Neuronal stem cell (in vitro differentiated cells): ENCODE measurements at places on chromosomes 16 and 17.

- no peak for DNase-seq
Observed at GRCh38 chr17:16215965-16216316, 607 bp upstream of the NCOR1 start.

- no peak for DNase-seq
Observed at GRCh38 chr17:76820039-76820438, 48.2 kb upstream of the MGAT5B start.

- no peak for DNase-seq
Observed at GRCh38 chr16:56877486-56878182, 12.6 kb downstream of the SLC12A3 start.

DNA sequence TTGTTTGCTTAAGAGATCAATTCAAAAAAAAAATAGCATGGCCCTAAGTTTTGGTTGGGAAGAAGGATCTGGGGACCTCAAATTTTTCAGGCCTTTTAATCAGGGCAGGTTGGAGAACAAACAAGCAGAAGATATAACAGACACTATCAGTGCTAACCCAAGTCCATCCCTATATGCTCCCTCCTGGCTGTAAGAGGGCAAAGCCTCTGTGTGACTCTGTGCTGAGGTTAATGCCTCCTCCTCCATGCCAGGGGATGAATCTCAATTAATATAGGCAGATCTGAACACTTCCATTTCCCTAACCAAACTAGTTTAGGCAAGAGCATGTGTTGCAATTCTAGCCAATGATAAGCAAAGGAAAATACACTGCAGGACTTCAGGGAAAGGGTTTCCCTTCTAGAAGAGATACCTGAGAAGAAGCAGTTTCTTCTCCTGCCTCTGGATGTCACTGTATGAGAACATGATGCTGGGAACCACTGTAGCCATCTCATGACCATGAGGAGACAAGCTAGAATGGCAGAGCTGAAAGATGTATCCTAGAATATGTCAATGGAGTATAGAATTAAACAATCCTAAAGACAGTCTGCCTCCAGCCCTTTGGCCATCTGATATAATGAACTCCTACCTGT, 76.0 kb downstream of the CHD9NB start:
- DNase-seq = no peak

GRCh38 chr16:77408607-77409006, 26.2 kb downstream of the ADAMTS18 start:
- no peak for DNase-seq

DNA sequence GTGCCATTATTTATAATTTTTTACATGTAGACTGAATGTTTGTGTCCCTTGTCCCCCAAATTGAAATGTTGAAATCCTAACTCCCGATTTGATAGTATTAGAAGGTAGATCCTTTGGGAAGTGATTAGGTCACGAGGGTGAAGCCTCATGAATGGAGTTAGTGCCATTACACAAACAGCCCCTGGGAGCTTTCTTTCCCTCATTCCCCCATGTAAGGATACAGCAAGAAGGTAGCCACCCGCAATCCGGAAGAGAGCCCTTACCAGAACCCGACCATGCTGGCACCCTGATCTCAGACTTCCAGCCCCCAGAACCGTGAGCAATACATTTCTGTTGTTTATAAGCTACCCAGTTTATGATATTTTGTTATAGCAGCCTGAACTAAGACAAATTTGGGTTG, 143.2 kb downstream of the NPIPB5 start:
- no peak for DNase-seq

- DNase-seq = no peak
Observed at GRCh38 chr16:3754081-3754703, 36.9 kb upstream of the TRAP1 start.

DNA sequence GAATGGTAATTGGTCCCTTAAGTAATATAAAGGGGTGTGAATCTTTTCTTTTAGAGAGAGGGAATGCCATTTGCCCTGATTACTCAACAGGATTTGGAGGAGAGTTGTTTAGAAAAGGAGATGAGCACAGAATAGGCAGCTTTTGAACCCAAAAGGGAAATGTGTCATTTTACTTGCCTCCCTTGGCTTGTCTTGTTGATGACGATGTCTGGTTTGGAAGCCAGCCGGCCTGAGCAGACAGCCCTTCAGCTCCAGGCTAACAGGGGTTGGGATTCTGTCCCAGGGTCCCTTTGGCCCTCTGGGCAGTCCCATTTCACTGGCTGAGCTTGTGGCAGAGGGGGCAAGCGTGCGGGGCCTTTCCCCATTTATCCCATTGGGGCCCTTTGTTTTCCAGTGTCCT, 22.3 kb upstream of the PRKAR1A start:
- DNase-seq = no peak

DNA sequence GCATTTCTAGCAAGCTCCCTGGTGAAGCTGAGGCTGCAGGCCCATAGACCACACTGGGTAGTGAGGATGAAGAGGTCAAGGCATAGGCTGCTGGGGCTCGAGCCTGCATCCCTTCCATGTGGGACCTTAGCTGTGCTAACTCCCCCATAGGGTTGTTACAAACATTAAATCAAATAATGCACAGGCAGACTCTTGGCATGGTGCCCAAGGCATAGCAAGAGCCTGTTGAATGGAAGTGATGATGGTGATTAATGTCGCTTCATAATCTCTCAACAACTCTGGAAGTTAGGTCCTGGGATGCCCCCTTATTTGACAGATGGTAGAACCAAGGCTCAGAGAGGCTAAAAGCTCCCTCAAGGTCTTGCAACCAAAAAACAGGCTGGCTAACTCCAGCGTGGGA, 283.9 kb upstream of the EEF2KMT start:
- DNase-seq = no peak

DNA sequence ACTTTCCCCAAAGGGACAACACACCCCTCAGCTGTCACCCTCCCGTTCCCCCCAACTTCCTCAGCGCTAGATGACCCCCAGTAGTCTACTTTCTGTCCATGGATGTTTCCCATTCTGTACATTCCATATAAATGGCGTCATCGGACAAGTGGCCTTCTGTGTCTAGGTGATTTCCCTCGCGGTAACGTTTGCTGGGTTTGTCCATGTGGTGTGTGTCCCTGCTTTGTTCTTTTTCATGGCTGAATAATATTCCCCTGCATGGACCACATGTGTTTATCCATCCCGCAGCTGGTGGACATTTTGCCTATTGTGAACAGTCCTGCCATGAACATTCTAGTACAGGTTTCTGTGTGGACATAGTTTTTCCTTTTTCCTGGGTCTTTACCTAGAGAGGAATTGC, 7.3 kb upstream of the TEDC2 start:
- DNase-seq = no peak

DNA sequence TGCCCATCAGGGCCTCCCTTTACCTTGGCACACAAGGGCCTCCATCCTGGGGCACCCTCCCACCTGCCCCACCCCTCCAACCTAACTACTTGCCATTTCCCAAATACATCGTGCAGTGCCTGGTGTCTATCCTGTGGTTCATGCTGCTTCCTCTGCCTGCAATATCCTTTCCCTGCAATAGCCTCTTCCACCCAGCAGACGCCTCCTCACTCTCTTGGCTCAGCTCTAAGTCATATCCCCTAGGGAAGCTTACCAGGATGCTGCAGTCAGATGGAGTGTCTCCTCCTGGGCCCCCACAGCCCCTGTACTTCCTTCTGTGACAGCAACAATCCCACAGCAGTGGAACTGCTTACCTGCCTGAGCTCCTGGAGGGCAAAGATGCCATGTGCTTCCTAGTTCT, 36.7 kb downstream of the CCDC182 start:
- DNase-seq = no peak

GRCh38 chr17:41781404-41782110, 5.0 kb downstream of the JUP start:
- no peak for DNase-seq

- no peak for DNase-seq
Observed at GRCh38 chr17:77632619-77633018, 325.9 kb upstream of the TNRC6C start.

DNA sequence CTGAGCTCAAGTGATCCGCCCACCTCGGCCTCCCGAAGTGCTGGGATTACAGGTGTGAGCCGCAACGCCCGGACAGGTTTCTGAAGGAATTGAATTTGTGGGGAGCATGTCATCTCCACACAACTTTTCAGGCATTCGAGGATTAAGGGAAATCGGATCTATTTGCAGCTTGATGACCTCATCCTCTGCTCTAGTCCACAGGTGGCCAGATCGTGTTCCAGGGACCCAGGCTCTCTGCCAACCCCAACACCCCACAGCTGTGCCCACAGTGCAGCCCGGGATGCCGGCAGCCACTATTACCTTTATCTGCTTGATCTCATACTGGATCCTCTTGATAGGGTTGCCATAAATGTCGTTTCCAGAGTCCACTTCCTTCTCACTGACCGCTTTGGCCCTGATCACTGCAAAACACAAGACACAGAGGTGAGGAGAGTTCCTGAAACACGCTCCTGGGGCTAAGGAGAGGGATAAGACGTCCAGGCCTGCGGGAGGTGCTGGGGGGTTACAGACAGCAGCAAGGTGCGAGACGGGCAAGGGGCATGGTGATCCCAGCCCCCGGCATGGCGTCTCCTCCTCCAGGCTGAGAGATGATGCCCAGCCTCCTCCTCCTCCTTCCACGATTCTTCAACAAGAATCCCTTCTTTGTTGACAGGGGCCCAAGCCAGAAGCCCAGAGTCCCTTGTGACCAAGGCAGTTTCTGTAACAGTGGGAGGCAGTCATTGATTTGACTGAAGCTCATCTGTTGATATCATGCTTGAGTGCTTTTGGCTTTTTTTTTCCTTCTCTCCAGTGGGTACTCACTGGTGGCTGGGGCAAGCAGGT, 29.3 kb downstream of the CEP295NL start:
- DNase-seq = no peak

- DNase-seq = no peak
Observed at GRCh38 chr16:72530434-72530833, 358.5 kb upstream of the PMFBP1 start.

DNA sequence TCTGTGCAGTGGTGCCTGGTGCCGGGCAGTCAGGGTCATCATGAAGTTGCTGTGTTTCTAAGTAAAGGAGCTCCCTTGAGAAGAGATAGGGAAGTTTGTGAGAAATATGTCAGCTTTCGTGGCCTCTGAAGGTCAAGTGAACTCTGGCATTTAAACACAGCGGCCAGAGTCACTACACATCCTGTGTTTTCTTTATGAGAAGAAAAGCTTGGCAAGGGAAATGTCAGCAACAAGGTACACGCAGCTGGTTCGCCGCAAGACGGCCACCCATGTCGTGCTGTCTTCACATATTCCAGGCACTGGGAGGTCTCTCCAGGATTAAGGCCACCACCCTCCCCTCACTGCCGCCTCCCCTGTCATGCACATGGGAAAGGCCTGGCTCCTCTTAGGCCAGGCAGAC, 33.2 kb upstream of the PEMT start:
- no peak for DNase-seq

GRCh38 chr17:16383216-16383615, 2.3 kb downstream of the UBB start:
- DNase-seq = no peak
